PC-9 (cell line): ENCODE measurements at places on chromosomes 13 and 19. TPM values are rescaled to one million over a fixed set of nuclear protein-coding genes. Genes with fewer than 3 reads are reported as not detected.

DNA sequence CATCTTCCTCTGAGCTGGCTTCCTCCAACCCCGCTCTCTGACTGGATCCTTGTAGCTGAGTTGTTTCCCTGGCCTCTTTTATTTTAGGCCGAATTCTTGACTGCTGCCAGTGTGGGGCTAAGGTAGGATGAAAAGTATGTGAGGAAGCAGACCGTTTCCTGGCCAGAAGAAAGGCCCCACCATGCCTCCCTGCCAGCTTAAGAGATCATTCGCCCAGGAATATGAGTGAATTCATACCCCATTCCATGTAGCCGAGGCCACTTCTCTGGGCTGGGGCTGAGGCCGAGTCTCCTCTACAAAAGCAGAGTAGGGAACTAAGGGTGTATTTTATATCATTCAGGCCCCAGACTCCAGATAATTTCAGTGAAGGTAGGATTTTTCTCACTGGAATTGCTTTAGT lies 32.3 kb downstream of the NFIX start:
- no peak overlapping the region for H3K27ac ChIP-seq
- H3K4me1 ChIP-seq, result peaks cover 13% of the 10 kb centered on the region
- DNase-seq, result no peak
- no peaks in the 10 kb centered on the region for H3K36me3 ChIP-seq
- H3K27me3 ChIP-seq, result 0 out of 2 replicates have a peak, but pooled peaks cover 2% of the 10 kb centered on the region

GRCh38 chr13:73955977-73956500 lies 178.2 kb downstream of the KLF12 start:
- no peak overlapping the region for H3K4me3 ChIP-seq
- no peaks in the 10 kb centered on the region for H3K4me1 ChIP-seq
- H3K27ac ChIP-seq, result no peak overlapping the region

GRCh38 chr13:45257638-45258333 lies 56.9 kb upstream of the KCTD4 start:
- peaks cover 30% of the 10 kb centered on the region for H3K36me3 ChIP-seq
- peak overlapping the region; percentile 24; the same call in 1 of the 2 replicates for H3K27ac ChIP-seq
- H3K4me1 ChIP-seq, result peaks cover 46% of the 10 kb centered on the region
- no peaks in the 10 kb centered on the region for H3K27me3 ChIP-seq

- no peaks in the 10 kb centered on the region for H3K4me1 ChIP-seq
- no peaks in the 10 kb centered on the region for H3K36me3 ChIP-seq
- no peaks in the 10 kb centered on the region for H3K27me3 ChIP-seq
- no peak overlapping the region for H3K27ac ChIP-seq
Measured at GRCh38 chr13:100597253-100597652, 8.7 kb upstream of the GGACT start.

DNA sequence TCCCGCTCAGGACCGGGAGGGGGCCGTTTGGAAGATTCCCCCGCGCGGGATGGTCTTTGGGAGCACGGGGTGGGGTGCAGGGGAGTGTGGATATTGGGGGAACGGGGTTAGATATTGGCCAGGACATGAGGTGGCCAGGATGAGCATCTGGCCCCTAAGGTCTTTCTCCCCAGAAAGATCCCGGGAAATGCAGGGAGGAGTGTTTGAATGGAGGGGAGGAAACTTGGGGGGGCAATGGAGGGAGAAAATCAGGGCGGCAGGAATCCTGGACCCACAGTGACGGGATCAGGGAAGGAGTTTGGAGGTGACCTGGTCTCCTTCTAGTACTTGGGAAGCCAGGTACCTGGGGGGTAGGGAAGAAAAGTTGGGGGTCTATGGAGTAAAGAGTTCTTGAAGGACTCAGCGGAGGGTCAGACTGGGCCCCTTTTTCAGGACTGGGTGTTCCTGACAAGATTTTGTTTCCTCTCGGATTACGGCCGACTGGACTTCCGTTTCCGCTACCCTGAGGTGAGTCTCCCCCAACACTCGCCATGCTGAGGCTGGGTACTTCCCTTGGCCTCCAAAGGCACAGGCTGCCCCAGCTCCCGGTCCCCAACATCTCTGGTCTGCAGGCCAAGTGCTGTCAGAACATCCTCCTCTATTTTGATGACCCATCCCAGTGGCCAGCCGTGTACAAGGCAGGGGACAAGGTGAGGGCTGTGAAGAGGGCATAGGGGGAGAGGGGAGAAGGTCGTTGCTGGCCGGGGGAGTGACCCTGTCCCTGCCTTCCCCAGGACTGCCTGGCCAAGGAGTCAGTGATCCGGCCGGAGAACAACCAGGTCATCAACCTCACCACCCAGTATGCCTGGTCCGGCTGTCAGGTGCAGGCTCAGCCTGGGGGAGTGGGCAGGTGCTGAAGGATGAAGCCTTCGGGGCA lies 989 bp downstream of the TMEM145 start:
- H3K27ac ChIP-seq, result no peak overlapping the region
- H3K4me3 ChIP-seq, result no peak overlapping the region; the same call in 1 of the 2 replicates
- H3K27me3 ChIP-seq, result peaks cover 28% of the 10 kb centered on the region; the same call in 1 of the 2 replicates
- DNase-seq, result no peak

GRCh38 chr19:12485571-12485970 lies 955 bp upstream of the ZNF709 start:
- no peaks in the 10 kb centered on the region for H3K36me3 ChIP-seq
- no peak overlapping the region for H3K4me3 ChIP-seq
- 0 out of 2 replicates have a peak, but pooled peaks cover 4% of the 10 kb centered on the region for H3K27me3 ChIP-seq
- H3K4me1 ChIP-seq, result no peaks in the 10 kb centered on the region
- DNase-seq, result no peak

- DNase-seq, result peak; percentile 55
- H3K4me1 ChIP-seq, result no peaks in the 10 kb centered on the region
- H3K4me3 ChIP-seq, result no peak overlapping the region
- H3K27ac ChIP-seq, result no peak overlapping the region
Measured at GRCh38 chr13:79423801-79424642, 18.0 kb upstream of the RBM26 start.

- H3K27me3 ChIP-seq, result no peaks in the 10 kb centered on the region
- no peak for DNase-seq
- no peak overlapping the region for H3K4me3 ChIP-seq
Measured at GRCh38 chr19:18869781-18870530, 26.0 kb downstream of the CERS1 start.

GRCh38 chr19:16626796-16627192 lies 1.2 kb downstream of the MED26 start:
- peaks cover 20% of the 10 kb centered on the region for H3K4me1 ChIP-seq

GRCh38 chr19:6772028-6772865 lies at the start of gene VAV1:
VAV1 (plus strand) TSS chr19:6772708; CDS start chr19:6772808, 100 bp downstream.
- no peak within 1 kb of the TSS for H3K4me3 ChIP-seq
- no peaks in the 10 kb centered on the region for H3K36me3 ChIP-seq
- H3K4me1 ChIP-seq, result no peaks in the 10 kb centered on the region

DNA sequence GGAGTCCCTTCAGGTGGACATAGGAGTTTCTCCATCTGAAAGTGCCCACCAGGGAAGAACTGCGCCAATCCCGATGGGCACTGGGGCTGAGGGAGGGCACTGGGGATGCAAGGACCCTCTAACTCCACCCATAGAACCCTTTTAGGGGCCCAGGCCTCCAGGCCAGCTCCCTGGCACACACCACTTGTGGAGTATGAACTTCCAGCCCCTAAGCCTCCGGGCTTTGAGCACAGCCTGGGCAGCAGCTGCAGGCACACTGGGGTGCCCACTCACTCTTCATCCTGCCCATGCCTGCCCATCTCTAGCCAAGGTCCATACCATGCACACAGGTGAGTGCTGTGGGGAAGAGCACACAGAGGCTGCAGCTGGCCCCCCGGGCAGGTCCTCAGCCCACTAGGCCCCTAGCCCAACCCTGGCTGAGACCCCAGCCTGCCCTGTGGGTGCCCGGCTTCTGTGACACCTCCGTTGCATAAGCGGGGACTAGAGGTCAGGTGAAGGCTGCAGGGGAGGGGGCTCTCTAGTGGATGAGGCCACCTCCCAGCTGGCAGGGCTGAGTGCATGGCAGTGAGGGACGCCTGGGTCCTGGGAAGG lies 14.6 kb upstream of the SLC7A10 start:
- no peaks in the 10 kb centered on the region for H3K4me1 ChIP-seq
- H3K27me3 ChIP-seq, result no peaks in the 10 kb centered on the region
- DNase-seq, result no peak

DNA sequence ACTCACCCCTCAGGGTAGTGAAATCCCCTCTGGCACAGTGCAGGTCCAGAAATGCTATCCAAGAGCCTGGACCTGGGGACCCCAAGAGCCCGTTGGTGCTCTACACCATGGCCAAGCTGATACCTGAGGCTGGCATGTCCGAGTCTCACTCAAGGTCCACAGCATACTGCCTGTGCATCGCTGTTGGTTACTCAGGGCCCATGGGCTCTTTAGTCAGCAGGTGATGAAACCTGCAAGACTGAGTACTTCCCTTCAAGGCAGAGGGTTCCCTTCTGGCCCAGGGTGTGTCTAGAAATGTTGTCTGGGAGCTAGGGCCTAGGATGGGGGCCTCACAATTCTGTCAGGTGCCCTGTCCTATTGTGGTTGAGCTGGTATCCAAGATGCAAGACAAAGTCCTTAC lies 19.6 kb upstream of the KBTBD7 start:
- H3K4me1 ChIP-seq, result no peaks in the 10 kb centered on the region
- no peaks in the 10 kb centered on the region for H3K36me3 ChIP-seq
- no peak overlapping the region for H3K27ac ChIP-seq

DNA sequence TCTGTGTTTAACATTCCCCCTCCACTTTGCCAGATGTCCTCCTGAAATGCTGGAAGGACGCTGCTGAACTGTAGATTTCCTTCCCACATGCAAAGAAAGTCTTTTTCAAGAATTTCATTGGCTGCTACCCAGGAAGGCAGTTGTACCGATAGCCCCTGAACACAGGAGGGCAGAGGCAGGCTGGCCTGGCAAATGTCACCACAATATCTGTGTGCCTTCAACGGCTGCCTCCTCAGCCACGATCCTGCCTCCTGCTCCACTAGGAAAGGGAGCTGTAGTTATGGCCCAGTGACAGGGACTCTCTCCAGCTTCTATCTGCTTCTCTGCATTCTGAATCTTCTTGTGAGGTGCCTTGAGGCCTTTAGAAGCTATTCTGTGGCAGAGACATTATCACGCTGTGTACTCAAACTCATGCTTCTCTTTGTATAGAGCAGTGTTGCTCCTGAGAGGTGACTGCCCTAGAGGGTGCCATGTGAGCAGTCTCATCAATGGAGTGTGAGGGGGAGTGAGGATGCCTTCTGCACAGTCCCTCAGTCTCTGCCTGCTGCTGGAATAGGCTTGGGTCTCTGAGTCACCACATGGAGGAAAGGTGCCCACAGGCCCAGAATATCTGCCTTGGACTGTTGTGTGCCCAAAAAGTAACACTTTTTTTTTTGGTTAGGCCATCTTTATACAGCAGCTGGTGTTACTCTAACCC lies 279.8 kb downstream of the DNAJC15 start:
- no peak overlapping the region for H3K4me3 ChIP-seq
- DNase-seq, result peak; percentile 39
- H3K4me1 ChIP-seq, result no peaks in the 10 kb centered on the region
- H3K27me3 ChIP-seq, result no peaks in the 10 kb centered on the region

DNA sequence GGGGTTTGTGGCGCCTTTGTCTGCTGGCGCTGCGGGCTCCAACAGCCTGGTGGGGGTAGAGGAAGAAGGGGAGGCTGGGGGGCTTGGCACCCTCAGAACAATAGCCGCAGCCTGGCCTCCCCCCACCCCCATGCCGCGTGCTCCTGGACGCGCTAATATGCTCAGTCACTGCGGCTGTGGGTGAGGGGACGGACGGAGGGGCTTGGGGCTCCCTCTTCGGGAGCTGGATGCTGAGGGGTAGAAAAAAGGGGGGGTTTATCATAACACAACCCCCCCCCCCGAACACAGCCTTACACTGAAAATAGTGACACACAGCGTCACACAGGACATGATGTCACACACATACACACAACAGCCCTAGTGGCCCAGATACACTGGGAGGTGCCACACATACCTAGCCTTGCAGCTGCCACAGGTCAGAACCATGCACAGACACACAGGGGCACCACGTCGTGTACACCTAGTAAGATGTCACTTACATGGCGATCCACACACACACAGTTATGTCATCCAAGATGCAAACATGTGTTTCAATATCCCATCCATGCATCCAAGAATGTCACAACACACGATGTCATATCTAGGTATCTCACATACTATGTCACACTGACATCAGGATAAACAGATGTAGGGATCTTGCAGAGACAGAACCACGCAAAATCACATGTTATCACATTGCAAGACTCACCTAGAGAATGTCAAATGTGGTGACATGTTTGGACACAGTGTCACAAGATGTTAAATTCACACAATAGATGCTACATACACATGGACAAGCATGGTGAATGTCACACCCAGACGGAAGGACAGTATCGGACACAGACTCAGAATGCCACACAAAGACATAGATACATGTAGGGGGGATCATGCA lies 806 bp downstream of the MAST1 start:
- H3K4me3 ChIP-seq, result peak overlapping the region; percentile 75
- no peak for DNase-seq
- no peaks in the 10 kb centered on the region for H3K36me3 ChIP-seq
- H3K27ac ChIP-seq, result no peak overlapping the region
- H3K27me3 ChIP-seq, result peaks cover 5% of the 10 kb centered on the region; the same call in 1 of the 2 replicates

DNA sequence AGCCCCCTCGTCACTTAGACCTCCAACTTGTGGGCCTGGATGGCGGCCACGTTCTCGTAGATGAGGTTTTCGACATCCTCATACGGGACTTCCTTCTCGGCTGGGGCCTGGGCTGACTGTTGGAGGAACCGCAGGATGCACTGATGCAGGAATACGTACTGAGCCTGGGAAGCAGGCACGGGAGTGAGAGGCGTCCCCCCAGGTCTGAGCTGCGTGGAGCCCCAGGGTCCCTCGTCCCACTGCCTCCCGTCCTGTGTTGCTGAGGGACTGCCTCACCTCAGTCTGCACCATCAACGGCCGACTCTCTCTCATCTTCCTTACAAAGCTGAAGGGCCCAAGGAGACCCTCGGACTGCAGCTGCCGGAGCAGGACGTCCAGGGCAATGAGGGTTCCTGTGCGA lies 1.7 kb upstream of the SYT5 start:
- no peak overlapping the region for H3K27ac ChIP-seq
- no peak for DNase-seq
- no peaks in the 10 kb centered on the region for H3K4me1 ChIP-seq
- H3K27me3 ChIP-seq, result no peaks in the 10 kb centered on the region
- no peak overlapping the region for H3K4me3 ChIP-seq

ZNF792 gene
- total RNA-seq, result 3.5 and 4.1 TPM in 2 replicates

FCAR gene
- total RNA-seq, result not detected in 2 replicates

ZNF534 gene
- not detected in 2 replicates for total RNA-seq

CGB3 gene
- total RNA-seq, result not detected in 2 replicates

CPB2 gene
- total RNA-seq, result not detected in 2 replicates

IZUMO4 gene
- total RNA-seq, result 1.5 and 2.4 TPM in 2 replicates

CBARP gene
- 1.8 and 1.9 TPM in 2 replicates for total RNA-seq

CACNA1A gene
- total RNA-seq, result 0.35 and 0.38 TPM in 2 replicates

FFAR2 gene
- total RNA-seq, result not detected in 2 replicates

KLK15 gene
- total RNA-seq, result not detected in 2 replicates

NLRP11 gene
- total RNA-seq, result not detected in 2 replicates
